ENCODE measurements at places on chromosomes 1 and 21.

DNA sequence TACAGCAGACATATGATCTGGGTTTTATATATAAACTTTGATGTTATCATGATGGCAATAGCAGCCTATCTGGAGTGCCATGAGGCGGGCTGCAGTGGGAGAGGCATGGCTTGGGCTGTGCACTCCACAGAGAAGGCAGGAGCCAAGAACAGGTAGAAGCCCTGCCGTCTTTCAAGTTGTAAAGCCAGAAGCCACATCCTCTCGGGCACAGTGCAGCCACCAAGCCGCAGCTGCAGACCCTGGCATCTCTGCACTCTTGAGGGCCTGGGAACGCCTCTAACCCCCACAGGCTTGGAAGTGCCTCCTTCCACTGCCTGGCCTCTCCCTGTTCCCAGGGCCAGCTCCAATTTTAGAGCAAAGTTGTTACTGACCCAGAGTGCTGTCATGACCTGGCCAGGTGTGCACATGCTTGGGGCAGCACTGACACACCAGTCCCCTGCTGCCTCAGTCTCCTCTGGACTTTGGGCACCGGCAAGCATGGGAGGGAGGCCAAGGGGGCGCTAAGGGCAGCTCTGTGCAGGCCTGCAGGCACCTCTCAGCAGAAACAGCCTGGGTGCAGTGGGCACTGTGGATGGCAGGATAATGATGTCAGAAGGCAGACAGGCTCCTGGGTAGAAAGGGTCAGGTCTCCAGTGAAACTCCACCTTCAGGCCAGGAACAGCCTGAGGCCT, 1619.8 kb upstream of the PRMT6 start:
- no peak for DNase-seq

DNA sequence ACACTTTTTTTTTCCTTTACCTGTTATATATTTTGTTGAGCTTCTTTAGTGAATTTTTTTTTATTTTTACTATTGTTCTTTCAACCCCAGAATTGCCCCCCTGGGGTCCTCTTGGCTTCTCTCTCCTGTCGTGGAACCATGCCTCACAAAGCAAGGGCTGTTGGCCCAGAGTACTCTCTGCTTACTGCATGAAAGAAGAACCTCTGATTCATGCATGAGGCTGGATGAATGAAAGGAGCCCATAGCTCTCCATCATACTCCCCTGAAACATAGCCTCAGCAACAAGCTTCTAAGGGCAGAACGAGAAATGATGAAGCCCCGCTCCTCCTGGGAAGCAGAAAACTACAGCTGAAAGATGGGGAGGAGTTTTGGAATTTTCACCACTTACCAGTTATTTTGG, 1441.0 kb downstream of the BRINP3 start:
- no peak for DNase-seq

DNA sequence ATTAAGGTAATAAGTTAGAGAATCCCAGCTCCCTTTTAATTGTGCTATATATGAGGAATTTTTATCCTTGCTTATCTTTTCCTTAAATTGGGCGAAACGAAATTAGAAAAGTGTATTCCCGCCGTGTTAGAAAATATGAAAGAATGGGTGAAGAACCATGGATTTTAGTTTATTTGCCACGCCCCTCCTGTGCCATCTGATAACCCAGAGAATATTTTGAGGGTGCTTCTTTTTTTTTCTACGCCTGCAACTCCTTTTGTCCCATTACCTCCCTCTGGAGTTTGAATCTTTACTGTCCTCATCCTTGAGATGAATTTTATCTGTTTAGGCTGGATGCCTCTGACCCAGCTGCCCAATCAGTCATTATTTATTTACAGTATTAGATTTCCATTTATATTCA, 1.6 kb downstream of the TLCD4 start:
- no peak for DNase-seq

DNA sequence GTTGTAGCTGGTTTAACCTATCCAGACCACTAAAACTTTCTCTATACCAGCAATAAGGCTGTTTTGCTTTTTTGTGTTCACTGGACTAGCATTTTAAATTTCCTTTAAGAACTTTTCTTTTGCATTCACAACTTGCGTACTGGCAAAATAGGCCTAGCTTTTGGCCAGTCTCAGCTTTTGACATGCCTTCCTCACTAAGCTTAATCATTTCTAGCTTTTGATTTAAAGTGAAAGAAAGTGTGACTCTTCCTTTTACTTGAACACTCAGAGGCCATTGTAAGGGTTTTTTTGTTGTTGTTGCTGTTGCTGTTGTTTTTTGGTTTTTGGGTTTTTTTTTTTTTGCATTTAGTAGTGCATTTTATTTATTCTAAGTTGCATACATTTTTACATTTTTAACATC, 15.2 kb downstream of the RPAP2 start:
- no peak for DNase-seq

DNA sequence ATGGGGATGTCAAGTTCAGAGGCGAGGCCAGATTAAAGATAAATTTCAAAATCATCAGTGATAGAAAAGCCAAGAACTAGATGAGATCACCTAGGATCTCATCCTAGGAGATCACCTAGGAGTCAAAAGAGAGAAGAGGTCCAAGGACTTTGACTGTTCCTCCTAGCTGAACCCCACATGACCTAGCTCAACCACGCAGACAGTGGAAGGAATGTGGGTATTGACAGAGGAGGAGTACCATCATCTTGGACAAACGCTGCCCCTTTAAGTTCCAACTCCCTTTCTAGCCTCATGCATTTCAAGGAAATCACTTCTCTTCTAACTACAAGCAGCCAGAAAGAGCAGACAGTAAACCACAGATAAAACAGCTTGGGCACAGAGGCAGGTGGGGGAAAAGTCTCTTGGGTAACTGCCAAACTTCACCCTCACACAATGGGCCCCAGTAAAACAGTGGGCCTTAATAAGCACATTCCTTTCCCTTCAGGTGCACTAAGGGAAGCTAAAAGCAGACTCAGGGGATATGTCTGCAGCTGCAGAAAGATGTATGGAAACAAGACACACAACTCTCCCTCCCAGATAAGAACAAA, 12.5 kb upstream of the FAM76A start:
- DNase-seq, result no peak

GRCh38 chr1:235404190-235404589, 37.0 kb downstream of the TBCE start:
- DNase-seq, result no peak

DNA sequence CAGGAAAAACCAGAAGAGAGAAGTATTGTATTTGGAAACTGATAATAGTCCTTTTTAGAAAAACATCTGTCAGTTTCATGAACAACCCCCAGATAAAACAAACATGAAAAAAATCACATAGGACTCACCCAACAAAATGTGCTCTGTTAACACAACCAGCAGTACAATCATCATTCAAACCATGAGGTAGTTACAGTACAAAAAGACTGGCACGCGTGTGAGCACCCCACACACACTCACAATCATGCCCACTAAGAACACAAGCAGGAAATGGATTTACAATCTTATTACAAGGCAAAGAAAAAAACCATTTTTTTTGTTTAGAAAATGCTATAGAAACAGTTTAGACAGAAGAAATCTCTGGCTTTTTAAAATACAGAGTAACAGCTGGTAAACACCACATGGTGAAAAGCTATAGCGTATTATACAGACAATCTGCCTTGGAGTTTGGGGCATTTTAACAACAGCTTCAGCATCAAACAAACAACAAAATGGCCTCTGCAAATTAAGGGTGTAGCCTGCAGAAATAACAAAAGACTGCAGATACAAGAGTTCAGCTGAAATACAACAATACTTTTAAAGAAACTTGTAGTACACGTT, 180.0 kb downstream of the CDC7 start:
- DNase-seq, result no peak

DNA sequence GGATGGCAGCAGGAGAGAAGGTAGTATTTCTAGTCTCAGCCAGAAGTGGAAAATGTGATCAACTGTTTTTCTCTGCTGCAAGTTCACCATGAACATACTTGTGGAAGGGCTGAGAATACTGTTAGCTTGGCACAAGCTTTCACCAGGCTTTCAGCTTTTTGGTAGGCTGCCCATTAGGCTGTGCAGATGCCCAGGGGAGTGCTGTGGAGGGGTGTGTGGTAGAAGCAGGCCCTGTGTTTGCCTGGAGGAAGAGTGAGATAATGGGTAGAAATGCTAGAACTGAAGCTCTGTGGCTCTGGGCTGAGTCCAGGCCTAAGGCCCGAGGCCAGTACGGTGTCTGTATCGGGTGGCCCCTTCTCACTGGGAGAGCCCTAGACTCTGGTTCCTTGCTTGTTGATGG, 9.8 kb downstream of the DNAJC6 start:
- DNase-seq, result no peak

GRCh38 chr1:7831458-7831857, 21.4 kb downstream of the UTS2 start:
- DNase-seq, result no peak

DNA sequence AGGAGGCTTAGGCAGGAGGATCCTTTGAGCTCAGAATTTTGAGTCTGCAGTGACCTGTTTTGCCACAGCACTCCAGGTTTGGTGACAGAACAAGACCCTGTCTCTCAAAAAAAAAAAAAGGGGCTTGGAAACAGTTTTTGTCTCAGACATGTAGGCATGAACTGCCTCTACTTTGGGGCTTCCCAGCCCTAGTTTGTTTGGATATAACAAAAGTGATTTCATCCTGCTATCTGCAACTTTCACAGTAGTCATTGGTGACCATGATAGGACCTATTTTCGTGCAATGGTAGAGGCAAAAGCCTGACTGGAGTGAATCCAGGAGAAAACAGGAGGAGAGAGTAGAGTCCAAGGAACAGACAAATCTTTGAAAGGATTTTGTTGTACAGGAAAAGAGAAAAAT, 20.3 kb upstream of the EVI5 start:
- no peak for DNase-seq

DNA sequence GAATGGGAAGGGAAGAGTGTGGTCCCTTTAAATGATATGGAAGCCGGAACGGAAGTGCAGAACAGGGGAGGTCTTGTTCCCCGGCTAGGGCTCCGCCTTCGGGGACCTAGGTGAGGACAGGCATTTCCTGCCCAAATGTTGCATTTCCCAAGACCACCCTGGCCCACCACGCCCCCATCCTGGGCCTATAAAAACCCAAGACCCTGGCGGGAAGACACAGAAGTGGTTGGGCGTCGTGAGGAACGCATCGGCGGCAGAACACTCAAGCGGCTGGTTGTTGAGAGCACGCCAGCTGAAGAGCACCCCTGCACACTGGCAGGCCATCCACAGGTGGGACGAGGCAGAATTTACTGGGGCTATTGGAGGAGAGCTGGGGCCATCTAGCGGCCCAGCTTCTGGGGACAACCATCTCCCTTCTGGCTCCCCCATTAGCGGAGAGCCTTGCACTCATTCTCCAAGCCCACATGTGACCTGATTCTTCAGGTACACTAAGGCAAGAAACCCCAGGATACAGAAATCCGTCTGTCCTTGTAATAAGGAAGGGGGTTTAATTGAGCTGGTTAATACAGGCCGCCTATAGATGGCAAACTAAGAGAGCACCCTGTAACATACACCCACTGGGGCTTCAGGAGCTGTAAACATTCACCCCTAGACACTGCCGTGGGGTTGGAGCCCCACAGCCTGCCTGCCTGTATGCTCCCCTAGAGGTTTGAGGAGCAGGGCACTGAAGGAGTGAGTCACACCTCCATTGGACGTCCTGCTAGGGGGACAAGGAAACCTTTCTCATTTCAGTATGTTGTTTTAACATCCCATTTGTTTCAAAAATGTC, 1327.9 kb downstream of the BRINP3 start:
- DNase-seq, result no peak

GRCh38 chr1:25772692-25773245, 27.2 kb upstream of the SELENON start:
- no peak for DNase-seq

DNA sequence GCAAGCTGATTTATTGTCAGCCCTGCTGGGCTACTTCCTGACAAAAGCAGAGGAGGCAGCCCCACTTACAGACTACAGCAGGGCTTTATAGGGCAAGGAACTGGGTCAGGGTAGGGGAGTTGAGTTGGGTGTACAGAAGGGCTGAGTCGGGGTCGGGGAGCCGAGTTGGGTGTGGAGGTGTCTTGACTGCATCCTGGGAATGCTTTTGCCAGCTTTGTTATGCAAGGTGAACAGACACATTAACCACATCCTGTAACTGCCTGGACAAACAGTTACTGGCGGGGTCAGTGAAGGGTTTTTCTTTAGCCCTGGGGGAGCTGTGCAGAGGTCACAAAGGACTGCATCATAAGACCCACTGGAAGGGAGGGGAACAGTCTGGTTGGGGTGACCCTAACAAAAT, 39.1 kb upstream of the GBP5 start:
- DNase-seq, result no peak

DNA sequence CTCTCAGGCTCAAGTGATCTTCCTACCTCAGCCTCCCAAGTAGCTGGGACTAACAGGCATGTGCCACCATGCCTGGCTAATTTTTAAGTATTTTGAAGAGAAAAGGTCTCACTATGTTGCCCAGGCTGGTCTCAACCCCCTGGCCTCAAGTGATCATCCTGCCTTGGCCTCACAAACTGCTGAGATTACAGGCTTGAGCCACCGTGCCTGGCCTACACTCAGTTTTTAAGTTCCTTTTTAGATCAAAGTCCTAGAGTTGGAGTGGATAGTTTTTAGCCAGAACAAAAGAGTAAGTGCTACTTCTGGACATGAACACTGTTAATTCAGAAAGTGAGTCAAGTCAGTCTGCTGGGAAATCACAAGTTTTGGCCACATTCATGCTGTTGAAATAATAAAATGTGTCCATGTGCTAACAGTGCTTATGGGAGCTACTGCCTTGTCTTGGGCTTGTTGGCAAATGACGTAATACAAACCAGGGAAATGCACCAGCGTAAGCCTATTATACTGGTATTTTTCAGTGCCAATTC, 84.2 kb downstream of the NDUFS5 start:
- no peak for DNase-seq

DNA sequence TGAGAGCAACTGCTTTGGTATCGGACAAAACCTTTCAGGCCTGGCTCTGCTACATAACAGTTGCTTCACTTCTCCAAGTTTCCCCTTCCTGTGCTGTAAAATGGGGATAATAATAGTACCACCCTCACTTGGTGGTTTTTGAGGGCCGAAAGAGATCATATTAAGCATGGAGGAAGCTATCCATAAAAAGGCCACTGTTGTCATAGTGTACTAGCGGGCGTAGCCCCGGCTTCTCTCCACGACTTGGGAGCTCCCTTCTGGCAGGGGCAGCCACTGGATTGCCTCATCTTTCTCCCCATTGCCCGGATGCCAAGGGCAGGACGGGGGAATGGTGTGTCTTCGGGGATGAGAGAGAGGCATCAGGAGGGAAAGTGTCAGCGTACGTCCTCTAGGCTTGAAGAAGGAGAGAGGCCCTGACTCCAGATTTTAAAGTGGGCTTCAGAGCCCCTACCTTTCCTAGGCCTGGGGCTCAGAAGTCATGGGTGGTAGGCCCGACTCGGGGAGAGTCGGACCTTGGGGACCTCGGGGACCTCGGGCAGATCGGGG, 548 bp upstream of the MFSD2A start:
- no peak for DNase-seq

- DNase-seq, result no peak
Observed at GRCh38 chr1:245099401-245099800, 55.4 kb upstream of the KIF26B start.

GRCh38 chr1:48878191-48878940, 101.7 kb upstream of the BEND5 start:
- DNase-seq, result no peak

GRCh38 chr1:36963006-36963405, 71.3 kb downstream of the GRIK3 start:
- no peak for DNase-seq
